ENCODE measurements at places on chromosomes 1 and 21.

GRCh38 chr1:190104961-190105360 lies 372.7 kb downstream of the BRINP3 start:
- DNase-seq: no peak

DNA sequence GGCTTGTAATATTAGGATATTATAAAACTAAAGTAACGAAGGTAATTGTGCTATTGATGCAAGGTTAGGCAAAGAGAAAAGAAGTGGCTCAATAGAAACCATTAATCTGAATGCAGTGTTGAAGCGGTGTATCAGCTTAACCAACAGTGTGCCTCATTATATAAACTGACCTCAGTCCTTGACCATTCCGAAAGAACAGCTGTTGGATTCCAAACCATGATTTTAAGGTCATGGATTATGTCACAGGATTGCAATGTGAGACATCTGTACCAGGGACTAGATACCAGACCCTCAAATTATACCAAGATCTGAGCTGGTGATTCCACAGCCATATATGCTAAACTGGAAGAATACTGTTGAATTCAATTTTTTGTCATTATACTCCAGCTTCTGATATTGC lies 134.2 kb upstream of the HP1BP3 start:
- DNase-seq: no peak

DNA sequence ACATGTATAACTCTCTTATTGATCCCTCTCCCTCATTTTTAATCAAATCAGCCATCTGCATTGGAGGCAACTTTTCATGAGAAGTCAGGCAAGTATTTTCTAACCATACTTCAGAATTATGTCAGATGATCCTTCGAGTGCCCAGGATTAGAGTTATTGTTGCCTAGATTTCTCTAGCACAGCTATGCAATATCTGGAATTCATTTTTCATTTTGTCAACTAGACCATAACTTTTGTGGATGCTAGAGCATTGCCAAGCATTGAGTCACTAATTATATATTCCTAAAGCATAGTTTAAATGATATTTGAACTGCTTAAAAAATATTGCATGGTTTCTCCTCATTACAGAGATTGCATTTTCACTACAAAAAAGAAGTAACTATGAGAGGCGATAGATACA lies 21.2 kb downstream of the HFM1 start:
- no peak for DNase-seq

DNA sequence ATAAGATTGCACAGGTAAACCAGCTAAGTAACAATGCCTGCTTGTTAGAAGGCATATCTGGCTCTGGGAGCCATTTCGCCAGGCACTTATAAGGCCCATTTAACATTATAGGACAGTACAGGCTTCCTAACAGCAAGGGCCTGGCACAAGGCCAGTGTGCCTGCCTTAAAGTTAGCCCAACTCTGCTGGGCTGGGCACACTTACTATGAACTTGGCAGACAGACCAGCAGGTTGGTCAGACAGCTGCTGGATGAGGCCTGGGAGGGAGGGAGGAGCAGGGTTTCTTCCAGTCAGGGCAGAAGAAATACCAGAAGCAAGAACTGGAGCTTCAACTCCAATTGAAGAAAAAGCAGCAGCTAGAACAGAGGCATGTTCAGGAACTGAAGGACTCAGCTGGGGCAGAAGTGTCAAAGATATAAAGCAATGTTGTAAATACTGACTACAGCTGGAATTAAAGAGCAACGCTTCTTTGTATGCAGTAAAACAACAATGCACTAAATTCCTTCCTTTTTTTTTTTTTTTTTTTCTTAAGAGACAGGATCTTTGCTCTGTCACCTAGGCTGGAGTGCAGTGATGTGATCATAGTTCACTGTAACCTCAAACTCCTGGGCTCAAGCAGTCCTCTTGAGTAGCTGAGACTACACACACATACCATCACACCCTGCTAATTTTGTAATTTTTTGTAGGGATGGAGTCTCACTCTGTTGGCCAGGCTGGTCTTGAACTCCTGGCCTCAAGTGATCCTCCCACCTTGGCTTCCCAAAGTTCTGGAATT lies 4.9 kb downstream of the CACHD1 start:
- DNase-seq: no peak

DNA sequence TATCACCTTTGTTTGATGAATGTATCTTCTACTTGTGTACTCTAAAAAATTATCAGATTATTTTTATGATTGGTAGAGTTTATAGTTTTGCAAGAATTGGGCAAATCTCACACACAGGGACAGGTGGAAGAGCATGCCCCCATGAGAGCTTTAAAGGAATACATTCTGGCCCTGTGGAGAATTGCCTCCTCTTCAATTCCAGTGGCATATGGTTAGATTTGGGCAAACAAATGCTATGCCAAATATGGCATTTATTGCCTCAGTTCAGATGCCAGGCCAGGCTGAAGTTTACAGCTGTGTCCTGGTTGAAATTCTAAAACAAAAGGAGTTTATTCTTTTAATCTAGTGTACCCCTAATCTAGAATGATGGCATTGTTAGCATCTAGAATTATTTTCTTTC lies 162.4 kb upstream of the CACYBP start:
- DNase-seq: no peak
